ENCODE measurements at places on chromosomes 5 and 9.
A peak's percentile ranks its signal among the peaks of the same experiment; 100 is the strongest.

DNA sequence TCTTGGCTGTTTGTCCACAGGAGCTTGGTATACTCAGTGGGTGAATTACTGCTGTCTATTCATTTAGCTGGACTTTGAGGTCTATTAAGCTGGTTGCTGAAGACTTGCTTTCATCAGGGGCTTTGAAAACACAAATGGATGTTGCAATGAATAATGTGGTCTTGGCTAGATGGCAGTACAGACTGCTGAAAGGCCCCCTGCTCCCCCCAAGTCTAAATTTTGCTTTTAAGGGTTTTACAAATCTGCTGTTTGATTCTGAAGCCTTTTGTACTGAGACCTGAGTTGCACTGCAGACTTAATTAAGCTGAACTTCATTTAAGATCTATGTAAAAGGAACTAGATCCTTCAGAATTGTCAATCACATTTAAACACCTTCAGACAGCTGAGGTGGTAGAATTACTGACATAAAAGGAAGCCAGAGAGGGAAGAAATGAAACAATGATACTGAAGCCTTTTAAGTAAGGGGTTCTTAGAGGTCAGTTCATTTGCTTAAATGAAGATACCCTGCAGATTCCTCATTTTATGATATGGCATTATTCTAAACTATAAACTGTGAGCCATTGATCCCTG is 37.3 kb downstream of the KCTD16 start:
- DNase-seq, result peak; percentile 72

- no peak for DNase-seq
These were observed 18.5 kb upstream of the COL15A1 start for GRCh38 chr9:98924946-98925820.

DNA sequence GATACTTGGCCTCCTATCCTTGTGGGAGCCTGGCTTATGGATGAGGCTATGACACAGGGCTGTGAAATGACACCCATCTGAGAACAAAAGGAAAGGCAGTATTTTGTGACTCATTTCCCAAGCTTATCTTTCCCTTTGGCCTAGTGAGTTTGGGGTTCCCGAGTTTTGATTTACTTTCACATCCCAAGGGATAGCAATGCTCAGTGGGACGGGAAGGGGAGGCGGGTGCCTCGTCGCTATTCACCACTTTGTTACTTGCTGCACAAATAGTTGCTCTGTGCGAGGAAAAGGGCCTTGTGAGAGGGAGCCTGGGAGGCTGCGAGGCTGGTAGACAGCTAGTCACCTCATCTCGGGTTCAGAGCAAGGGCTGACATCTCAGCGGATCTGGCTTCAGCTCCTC is 59.1 kb upstream of the ENTREP1 start:
- no peak for DNase-seq

GRCh38 chr5:17024686-17025180 is 88.6 kb upstream of the MYO10 start:
- DNase-seq, result no peak

DNA sequence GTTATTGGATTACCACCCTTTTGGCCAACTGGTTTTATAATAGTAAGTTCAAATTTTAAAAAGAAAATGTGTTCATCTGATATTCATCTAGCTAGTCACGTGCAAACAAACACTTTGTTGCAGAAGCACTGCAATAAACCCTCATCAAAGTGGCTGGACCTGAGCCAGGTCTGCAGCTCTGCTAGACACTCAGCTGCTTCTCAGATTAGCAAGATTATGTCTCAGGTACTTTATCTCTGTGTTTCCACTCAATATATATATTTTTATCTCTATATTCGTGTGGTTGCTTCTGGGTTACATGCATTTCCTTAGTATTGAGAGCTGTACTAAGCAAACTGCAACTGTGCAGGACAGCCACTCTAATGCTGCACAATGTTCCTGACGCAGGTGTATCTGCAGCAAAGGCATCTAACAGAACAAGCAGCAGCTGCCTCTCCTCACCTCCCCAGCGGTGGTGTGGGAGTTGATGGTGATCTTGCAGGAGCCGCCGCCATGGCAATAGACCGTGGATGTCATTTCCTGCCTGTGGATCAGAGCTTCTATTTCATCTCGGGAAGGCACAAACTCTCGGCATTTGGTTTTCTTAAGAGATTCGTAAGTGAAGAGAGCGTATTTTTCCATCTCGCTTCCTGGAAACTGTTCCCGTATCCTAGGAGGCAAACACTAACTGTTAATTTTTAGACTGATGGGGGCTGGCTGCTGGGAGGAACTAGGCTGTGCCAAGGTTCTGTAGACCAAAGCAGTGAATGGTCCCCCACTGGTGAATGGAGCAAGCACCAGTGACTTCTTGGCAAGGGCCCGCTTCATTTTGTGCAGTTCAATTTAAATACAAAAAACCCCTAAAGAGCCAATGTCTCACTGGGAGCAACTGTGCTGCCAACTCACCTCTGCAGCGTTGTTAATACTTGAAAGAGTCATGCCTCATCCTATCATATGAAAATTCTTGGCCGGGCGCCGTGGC is 56.7 kb upstream of the RETREG1 start:
- DNase-seq, result peak; percentile 50

DNA sequence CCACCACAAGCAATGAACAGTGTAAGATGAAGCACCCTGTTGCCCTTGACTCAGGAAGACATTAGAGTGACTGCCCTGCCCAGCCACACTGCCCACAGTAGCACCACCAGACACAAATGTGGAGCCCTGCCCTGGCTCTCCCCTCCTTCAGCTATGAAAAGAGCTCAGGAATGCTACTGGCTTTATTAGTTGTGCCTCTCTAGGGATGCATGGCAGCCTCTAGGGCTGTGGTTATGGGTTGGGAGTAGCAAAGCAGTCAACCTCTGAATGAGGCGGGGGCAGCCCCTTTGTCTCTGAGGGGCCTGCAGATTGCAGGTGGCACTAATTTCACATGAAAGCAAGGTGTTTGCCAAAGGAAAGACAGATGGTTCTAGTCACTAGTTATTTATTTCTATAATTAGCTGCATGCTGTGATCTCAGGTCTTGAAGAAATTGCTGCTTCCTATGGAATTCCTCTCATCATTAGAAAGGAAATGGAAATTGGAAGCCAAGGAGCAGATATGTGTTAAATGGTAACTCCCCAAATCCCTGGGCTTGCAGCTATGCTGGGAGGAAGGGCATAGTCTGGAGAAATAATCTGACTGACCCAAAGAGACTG is 259.4 kb downstream of the TLR4 start:
- no peak for DNase-seq

Data from NCI-H2081 (cell line).